Effector CD4-positive, alpha-beta T cell (primary cell): ENCODE measurements at places on chromosomes 1 and 21.

GRCh38 chr1:184890539-184890973 lies 83.8 kb downstream of the NIBAN1 start:
- DNase-seq, result peak; percentile 44

DNA sequence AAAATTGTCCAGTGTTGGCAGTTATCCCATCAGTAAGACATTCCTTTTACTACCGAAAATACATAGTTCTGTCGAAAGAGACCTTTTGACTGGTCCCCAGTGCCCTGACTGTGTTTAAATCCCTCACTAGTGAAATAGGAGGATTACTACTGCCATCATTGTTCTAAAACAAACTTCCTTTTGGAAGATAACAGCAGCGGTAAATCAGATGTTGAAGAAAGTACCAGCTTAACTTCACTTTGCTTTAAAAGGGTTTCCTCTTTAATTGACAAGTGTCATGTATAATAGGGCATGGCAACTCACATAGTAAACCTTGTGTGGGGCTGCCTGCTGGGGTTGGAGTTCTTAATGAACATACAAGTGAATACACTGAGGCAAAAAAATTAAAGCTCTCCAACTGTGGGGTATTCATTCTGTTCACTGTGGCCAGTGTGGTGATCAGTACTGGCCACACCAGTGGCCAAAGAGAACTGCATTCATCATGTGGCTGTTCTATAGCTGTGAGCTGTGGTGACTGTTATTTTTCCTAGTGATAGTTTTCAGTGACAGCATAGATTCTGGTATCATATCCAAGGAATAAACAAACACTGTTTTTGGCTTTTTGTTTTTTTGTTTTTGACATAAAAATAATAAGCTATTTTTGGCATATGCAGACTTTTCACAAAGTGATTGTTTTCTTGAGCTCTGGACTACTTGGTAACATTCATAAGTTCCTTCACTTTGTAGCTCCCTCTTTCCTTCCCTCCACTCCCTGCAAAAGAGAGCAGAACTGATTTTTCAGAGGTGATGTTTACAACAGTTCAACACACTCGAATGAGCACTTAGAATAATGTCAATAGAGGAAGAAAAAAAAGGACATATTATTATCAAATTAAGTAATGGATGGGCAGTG lies 74.5 kb downstream of the NFIA start:
- DNase-seq, result no peak

DNA sequence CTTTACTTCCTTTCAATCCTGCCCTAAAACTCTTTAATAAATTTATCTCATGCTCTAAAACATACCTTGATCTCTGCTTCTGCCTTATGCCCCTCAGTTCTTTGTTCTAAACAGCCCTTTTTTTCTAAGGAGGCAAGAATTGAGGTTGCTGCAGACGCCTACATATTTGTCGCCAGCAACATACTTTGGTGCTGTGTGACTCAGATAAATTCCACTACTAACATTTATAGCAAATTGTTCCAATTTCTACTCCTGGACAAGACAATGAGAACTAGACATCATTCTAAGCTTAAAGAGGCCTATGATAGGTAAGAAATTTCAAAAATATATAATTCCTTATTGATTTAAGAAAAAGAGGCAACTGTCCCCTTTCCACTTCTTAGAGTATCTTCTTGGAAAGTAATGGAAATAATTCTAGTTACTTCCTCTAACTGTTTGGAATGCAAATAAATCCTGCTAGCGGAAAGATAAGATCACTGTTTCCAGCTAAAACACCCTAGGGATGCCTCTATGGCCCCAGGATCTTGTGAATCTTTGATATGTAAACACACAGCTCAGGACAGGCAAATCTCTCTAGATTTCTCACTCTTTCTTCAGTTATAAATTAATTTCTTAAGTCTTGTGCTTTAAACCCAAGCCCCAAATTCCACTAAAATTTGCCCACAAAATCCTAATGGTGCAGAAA lies 869.1 kb downstream of the KCNT2 start:
- DNase-seq, result no peak

GRCh38 chr1:38015978-38016725 lies 3.6 kb downstream of the UTP11 start:
- no peak for DNase-seq

- no peak for DNase-seq
These were observed 14.1 kb downstream of the MTR start for GRCh38 chr1:236809148-236809547.

DNA sequence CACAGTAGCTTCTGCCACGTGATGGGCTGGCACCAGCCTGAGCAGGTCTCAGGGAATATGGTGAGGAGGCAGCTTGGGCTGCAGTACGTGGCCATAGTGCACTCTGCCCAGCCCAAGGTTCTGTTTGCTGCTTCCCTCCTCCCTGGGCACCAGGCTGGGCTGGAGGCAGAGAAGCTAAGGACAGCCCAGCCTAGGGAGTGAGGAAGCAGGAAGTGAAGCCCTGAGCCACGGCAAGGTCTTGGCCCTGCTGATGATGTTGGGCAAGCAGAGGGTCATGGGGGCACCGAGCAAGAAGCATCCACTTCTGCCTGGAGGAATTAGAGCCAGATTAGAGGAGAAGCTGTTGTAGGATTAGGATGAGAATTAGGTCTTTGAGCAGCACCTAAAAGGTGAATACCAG lies 326.7 kb upstream of the VAMP3 start:
- DNase-seq, result no peak
